ENCODE measurements at places on chromosomes 11 and 22.

GRCh38 chr22:30372915-30373314, 14.3 kb downstream of the RNF215 start:
- no peak for DNase-seq

GRCh38 chr22:29112121-29112520, 39.3 kb downstream of the KREMEN1 start:
- DNase-seq: no peak

DNA sequence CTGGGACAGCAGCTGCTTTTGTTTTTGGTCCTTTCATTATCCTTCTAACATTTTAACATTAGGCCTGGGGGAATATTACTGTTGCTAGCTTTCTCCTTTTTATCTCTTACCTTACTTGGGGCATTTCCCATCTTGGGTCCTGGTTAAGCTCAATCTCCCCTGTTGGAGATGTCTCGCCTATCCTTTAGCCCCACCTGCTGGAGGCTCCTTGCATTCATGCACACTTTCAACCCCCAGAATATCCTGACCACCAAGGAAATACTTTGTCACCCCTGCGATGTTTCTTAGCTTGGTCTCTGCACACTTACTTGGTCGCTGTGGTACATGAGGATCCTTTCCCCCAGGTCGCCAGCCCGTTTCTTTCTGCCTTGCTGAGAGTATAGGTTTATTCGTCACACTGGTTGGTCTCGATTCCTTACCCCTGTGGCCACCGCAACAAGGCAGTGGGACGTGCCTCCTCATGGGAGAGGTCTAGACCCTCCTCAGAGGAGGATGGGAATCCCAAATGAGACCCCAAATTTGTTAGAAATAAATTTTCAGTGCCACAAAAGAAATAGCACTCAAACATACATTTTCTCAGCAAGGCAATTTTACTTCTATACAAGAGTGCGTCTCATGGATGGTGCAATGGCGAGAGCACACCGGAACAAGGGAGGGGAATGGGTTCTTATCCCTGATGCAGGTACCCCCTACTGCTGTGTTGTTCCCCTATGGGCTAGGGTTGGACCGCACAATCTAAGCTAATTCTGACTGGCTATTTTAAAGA, 5.4 kb upstream of the TXN2 start:
- DNase-seq: peak; percentile 69

GRCh38 chr11:100681064-100681502, 6.0 kb upstream of the ARHGAP42 start:
- DNase-seq: no peak

GRCh38 chr11:2684581-2684980, 15.2 kb downstream of the KCNQ1OT1 start:
- DNase-seq: no peak
